ENCODE measurements at places on chromosomes 3 and 15.

GRCh38 chr3:82281205-82281604, 519.8 kb upstream of the GBE1 start:
- no peak for DNase-seq

DNA sequence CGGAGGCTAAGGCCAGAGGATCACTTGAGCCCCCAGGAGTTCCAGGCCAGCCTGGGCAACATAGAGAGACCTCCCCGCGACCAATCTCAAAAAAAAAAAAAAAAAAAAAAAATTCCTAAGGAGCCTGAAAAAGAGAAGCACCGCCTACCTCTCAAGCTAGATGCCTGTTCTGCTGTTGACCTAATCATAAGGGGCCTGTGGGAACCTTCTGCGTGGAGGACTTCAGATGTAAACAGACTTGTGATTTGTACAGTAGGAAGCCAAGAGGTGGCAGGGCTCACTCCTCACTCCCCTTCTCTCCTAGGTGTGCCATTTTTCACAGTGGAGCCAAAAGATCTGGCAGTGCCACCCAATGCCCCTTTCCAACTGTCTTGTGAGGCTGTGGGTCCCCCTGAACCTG, 3.2 kb downstream of the TYRO3 start:
- DNase-seq, result no peak

GRCh38 chr15:59354417-59355031, 18.1 kb downstream of the MYO1E start:
- DNase-seq, result no peak

DNA sequence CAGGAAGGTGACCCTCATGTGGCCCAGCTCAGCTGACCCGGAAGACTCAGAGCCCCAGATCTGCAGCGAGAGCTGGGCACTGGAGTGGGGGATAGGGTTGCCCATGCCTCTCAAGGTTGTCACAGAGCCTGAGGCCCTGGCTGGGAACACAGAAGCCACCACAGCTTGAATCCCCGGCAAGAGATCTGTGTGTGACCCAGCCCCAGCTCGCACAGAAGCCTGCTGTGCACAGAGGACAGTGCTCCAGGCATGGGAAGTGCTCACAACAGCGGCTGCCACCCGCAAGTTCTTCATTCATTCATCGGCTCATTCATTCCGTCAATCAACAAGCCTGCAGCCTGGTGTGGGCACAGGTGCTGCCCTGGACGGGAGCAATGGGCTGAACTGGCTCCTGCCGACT, 36.4 kb downstream of the DNAJB8 start:
- DNase-seq, result no peak

- no peak for DNase-seq
These were observed 59.9 kb upstream of the KLF13 start for GRCh38 chr15:31266712-31267111.

DNA sequence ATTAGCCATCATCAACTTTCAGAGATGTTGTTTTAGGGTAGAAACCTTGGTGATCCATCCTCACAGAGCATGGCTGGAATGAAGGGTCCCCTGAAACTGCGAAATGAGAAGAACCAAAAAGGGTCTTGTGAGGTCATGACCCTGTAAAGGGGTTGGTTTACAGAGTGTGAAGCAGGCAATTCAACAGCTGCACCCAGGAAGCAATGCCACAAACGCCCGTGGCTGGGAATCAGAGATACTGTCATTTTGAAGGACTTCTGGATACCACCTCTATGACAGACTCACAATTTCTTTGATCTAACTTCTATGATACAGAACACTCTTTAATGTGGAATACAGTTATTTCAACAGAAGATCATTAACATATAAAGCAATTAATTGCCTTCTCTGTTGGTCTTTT, 79.1 kb downstream of the GREM1 start:
- DNase-seq, result no peak

GRCh38 chr15:66598095-66598815, 32.5 kb upstream of the LCTL start:
- no peak for DNase-seq

DNA sequence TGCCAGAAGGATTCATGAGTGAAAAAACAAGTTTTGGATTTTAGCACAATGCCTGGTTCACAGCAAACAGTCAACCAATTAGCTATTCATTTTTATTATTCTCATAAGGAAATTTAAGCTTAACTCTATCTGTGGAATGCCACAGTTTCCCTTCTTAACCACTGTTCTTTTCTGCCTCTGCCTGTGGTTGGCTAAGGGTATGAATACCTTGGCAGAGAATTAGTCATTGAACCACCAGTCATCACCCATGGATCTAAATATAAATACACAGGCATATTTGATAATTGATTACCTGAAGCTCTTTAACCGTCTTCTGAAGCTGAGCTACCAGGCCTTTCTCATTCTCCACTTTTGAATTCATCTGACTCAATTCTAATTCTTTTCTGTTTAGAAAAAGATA, 79.9 kb downstream of the MYH15 start:
- DNase-seq, result no peak

DNA sequence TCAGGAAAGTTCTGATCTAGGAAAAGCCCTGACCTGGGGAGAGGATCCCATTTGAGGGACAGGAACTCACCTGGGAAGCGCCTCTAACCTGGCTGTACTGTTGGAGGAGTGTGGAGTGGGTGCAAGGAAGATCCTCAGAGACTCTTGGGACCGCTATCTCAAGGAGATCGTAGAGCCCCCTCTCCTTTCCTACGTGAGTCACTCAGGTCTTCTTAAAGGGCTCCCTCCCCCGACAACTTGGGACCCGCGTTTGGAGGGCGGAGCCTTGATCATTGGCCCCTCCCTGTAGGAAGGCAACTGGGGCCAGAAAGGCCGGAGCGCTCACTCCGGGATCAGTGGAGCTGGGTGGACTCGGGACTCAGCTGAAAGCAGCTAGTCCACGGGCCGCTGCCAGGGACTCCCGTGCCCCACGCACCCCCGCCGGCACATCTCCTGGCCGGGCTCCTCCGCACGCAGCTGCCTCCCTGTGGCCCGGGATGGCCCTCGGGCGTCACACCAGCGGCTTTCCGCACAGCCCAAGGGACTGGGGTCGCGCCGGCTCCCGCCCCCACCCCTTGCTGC, 520 bp downstream of the SLC26A6 start:
- DNase-seq, result peak; percentile 12

- no peak for DNase-seq
These were observed 17.6 kb upstream of the TOPAZ1 start for GRCh38 chr3:44224131-44224530.

- no peak for DNase-seq
These were observed 33.3 kb downstream of the ATG7 start for GRCh38 chr3:11305509-11305908.

GRCh38 chr3:194871864-194872668, 186.4 kb downstream of the FAM43A start:
- no peak for DNase-seq

DNA sequence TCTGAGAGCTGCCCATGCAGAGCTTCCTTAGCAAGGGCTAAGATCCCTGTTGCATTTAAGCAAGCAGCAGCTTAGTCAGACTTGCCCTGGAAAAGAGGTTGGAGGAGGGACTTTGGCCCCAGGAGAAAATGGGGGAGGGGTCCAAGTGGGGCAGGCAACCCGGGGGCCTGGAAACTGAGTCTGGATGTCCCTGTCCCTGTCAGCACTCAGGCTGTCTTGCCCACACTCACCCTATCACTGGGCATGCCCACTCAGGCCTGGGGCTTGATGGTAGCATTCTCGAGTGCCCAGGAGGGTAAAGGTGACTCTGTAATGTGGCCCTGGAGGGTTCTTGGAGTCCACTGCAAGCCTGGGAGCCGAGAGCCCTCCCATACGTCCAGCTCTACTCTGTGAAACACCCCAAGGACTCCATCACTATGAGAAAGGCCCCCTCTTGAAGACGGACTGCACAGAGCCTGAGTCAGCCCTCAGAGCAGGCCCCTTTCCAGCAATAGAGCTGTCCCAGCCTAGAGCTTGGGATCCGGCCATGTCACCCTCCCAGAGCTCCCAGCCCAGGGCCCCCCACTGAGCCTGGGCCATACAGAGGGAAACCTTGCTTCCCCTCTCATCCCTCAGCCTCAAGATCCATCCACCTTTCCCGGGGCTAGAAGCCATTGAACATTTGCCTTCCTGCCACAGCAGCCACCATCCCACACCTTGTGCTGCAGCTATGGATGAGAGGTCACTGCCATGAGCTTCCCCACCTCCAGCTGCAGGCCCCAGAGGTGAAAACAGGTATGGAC, 13.4 kb downstream of the MYL3 start:
- DNase-seq, result no peak

- no peak for DNase-seq
These were observed 55.0 kb upstream of the CHD2 start for GRCh38 chr15:92845126-92845508.

- no peak for DNase-seq
These were observed 1062.9 kb upstream of the EPHA6 start for GRCh38 chr3:95751509-95751908.

DNA sequence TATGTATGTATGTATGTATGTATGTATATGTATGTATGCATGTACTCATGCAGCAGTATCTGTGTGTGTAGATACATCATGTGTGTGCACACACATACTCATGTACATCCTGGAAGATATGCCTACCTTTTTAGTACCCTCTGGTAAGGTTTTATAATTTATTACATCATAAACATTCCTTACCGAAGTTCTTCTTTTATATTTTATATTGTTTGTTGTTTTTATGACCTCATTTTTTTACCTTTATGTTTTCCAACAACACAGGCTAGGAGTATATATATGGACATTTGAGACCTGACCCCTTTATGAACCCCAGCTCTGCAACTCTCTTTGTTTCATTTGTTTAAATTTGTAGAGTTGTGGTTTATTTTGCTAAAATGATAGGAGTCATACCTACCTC, 263.5 kb downstream of the ADAMTSL3 start:
- DNase-seq, result no peak

GRCh38 chr3:194632809-194633348, 340 bp downstream of the TMEM44 start:
- no peak for DNase-seq

DNA sequence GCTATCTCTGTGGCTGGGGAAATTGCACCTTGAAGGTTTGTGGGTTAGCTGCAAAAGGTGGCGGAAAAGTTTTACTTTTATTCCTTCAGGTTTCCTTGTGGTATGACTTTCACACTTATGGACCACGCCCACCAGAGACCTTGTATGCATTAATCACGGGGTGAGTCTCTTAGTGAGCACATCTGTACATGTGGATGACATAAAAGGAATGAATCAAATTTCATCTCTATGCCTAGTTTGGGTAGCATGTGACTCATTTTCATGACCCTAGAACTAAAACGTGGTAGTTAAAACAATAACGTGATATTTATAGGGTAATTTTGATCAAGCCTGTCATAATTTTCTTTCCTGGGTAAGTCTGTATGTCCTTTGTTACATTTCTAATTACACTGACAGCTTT, 141.7 kb downstream of the PDCD6IP start:
- DNase-seq, result no peak

- no peak for DNase-seq
These were observed 356.5 kb downstream of the ZIC4 start for GRCh38 chr3:147049821-147050220.

DNA sequence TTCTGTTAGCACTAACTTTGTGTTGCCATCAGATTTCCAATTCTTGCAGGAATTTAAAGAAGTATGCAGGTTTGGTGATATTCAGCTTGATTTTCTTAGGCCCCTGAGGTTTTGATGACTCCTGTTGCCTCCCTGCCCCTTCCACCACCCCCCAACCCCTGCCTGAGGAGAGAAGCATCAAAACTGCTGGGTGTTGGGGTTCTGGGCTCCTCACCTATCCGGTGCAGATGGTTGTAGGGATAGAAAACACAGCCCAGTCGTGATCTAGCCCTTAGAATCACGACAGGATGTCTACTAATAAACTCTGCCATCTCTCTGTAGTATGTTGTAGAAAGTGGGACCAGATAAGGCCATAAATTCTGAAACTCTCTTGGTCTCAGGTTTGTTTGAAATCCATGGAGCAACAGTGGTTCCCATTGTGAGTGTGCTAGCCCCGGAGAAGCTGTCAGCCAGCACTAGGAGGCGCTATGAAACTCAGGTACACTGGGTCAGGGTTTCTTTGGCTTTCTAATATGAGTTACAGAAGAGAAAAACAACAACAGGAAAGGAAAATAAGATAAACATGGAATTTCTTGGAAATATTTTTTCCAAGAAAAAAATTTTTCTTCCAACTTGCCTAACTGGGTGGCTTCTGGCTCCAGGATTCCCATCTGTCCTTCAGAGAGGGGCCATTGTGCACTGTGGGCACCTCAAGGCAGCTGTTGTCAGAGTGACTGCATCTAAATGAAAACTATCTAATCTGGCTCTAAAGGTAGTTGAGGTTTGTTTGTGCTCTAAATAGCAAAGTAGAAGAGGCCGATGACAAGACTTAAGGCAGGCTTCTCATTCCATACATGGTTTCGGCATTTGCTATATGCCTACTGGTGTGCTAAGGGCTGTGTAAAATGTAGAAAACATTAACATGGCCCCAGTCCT, 8.7 kb downstream of the SRP14 start:
- no peak for DNase-seq

DNA sequence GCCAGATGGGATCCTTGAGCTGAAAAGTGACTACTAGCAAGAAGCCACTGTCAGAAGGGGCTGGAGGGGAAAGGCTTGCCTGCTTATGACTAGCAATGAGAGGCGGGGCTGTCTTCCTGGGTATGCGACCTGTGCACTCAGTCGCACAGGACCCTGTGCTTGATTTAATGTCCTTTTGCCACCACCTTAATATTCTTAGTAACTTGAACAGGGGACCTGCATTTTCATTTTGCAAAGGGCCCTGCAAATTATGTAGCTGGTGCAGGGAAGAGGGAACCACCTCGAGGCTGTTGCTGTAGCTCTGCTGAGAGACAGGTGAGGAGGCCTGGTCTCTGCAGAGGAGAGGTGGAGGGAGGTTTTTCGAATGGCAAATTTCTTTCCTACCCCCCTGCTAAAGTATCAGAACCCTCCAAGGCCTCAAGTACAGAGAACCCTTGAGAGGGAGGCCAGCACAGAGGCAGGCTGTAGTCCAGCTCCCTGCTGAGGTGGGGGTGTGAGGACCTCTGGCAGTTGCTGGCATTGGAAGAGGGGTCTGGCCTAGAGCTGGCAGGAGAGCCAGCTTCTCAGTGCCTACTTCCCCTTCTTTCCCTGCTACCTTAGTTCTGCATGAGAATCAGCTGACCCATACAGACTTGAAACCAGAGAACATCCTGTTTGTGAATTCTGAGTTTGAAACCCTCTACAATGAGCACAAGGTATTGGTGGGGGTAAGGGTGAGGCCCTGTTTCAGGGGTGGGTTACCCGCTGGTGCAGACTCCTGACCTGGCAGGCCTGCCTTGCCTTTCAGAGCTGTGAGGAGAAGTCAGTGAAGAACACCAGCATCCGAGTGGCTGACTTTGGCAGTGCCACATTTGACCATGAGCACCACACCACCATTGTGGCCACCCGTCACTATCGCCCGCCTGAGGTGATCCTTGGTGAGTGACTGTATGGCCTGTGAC, 11.4 kb downstream of the CLK3 start:
- no peak for DNase-seq

DNA sequence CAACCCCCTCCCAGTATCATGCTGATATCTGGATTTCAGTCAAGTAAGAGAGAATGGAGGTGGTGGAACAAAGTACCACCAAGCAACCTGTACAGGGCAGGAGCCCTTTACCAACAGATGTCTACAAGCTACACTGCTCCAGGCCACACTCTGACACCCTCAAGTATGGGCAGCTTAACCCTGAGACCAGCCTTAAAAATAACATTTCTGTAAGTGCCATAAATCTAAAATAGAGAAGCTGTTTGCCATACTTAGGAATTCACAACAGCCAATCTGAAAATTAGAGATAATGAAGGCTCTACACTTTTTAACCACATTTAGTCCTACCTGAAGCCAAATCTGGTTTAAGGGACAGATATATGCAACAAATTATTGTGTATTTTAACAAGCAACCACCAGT, 59.7 kb downstream of the C3orf70 start:
- DNase-seq, result no peak
